ENCODE measurements at places on chromosomes 1 and 21.

DNA sequence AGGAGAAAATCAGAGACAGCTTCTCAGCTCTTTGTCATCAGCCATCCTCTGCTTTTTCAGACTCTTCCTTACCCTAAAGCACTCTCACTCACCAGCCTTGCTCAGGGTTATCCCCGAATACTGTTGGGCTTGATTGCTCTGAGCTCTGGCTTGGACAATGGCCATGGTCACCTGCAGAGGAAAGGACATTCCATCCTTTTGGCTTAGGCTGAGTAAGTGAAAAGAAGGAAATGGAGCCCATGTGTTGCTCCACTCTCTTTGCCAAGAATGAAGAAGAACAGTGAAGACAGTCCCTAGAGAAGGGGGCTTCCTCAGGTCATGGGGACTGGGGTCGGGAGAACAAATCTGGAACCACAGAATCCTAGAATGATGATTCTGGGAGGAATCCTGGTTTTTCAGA lies 2.3 kb downstream of the MTMR11 start:
- DNase-seq: no peak

GRCh38 chr1:198713081-198713480 lies 74.2 kb downstream of the PTPRC start:
- no peak for DNase-seq

DNA sequence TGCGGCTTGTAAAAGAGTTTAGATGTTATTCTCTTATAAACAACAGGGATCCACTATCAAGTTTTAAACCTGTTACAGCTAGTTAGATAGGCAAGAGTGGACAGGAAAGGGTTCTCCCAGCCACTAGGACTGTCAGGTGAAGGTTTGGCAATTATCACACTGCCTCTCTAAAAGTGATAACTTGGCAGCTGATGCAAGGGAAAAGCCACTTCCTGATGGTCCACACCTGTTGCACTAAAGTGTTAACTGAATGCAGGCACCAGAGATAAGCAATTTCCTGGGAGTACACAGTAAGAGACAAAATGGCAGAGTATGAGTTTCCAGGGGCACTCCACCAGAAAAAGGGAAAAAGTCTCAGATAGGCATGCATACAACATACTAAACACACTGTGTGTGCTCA lies 99.4 kb downstream of the VAV3 start:
- DNase-seq: peak; percentile 71

GRCh38 chr21:44800971-44801467 lies 601 bp downstream of the UBE2G2 start:
- DNase-seq: peak; percentile 30

DNA sequence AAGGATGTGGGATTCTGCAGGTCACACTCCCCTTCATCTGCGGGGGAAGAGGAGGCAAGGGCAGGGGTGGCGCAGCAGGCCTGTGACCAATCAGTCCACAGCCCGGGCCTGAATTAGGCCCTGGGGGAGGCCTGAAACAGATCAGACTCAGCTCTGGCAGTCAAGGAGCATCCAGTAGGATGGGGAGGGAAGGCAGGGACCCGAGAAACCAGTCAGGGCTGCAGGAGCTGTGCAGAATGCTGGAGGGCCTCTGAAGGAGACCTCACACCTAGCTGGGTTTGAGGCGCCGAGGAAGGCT lies 12.7 kb downstream of the TNNT2 start:
- no peak for DNase-seq

GRCh38 chr1:161115132-161115711 lies 2.6 kb downstream of the PFDN2 start:
- DNase-seq: no peak

DNA sequence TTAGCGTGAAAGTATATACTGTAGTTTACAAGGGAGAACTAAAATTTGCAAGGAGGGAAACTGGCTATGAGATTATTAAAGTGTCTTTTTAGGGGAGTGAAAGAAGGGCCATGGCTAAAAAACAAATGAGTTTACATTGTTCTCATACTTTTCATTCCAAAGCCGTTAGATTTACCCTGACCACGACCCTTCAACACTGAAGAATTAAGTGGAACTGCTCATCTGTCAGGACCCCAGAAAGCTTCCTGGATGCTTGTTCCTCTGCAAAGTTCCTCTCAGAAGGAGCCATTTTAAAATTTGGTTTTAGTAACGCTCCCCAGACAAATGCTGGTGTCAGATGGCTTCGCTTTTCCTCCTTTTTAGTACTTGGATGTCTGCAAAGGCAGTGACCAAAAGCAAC lies 82.7 kb upstream of the ZBTB18 start:
- no peak for DNase-seq

GRCh38 chr1:14128096-14128495 lies 428.1 kb downstream of the PRDM2 start:
- DNase-seq: no peak

DNA sequence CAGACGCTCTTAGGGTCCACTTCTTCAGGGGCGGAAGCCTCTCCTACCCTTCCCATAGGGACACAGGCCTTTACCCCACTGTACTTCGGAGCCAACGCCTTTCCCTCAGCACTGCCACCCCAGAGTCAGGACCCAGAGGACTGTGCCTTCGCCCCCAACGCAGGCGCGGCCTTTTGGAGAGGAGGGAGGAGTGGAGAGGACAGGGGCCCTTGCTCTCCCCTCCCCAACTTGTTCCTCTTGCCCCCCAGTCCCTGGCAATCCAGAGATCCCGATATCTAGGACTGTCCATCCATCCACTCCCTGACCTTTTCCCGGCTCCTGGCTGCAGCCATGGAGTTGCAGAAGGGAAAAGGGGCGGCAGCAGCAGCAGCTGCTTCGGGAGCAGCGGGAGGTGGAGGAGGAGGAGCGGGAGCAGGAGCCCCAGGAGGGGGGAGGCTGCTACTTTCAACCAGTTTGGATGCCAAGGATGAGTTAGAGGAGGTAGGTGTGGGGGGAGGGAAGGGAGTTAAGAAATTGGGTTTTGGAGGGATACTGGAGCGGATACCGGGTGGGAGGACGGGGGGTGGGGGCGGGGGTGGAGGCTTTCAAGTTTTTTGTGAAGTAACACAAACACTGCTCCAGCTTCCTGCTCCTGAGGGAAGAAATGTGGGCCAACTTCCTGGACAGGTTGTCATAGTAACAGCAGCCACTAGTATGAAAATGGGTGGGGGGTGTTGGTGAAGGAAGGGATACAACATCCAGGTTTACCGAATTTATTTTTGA lies 636 bp downstream of the INTS3 start:
- DNase-seq: peak; percentile 54

DNA sequence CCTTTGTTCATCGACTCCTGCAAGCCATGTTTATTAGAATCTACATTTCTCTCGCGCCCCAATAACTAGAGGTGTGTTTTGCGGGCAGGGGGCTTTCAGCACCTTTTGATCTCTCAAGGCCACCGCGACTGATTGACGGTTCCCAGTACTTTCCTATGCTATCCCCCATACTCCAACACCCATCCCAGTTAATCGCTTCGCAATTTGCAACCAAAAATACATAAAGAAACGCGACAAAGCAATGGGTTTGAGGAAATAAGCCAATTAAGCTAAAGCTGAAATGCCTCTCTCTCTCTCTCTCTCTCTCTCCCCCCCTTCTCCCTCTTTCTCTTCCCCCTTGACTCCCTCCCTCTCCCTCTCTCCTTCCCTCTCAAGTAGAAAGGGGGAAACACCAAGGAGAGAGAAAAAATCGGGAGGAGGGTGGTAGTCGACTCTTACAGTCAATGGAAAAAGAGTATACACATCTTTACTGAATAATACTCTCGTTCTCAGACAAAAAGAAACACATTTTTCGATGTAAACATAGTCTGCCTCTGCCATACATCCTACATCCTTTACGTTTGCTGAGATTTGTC lies 128.0 kb upstream of the DPYD start:
- DNase-seq: no peak

- DNase-seq: no peak
Observed at GRCh38 chr1:216140730-216141524, 282.3 kb downstream of the USH2A start.

- DNase-seq: no peak
Observed at GRCh38 chr1:55943721-55944435, 635.5 kb downstream of the PLPP3 start.

DNA sequence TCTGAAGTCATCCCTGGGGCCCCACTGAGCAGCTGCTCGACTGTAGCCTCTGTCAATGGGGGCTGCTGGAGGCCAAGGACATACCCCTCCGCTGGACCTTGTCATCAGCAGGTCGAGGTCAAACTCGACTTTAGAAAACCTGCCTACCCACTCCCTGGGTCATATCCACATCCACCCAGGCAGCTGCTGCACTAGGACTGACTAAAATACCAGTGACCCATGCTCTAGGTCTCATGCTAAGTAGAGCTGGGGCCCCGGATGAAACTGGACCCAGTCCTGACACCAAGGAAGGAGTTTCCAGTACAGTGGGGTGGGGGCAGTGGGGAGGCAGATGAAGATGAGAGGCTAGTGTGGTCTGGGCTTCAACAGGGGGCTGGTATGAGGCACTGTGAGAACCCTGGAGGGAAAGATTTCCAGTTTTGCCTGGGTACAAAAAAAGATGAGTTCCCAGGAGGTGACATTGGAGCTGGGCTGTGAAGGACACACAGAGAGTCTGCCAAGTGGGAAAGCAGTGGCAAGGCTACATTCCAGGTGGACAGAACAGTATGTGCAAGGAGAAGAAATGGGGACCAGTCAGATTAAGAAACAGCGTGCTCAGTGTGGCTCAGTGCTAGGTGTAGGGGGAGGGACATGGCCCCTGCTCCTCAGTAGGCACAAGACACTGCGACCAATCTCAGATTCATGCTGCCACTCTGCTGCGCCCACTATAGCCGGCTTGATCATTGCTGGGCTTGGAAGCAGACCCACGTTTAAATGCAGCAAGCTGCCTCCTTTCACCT lies 12.4 kb downstream of the SLC2A1 start:
- DNase-seq: no peak

DNA sequence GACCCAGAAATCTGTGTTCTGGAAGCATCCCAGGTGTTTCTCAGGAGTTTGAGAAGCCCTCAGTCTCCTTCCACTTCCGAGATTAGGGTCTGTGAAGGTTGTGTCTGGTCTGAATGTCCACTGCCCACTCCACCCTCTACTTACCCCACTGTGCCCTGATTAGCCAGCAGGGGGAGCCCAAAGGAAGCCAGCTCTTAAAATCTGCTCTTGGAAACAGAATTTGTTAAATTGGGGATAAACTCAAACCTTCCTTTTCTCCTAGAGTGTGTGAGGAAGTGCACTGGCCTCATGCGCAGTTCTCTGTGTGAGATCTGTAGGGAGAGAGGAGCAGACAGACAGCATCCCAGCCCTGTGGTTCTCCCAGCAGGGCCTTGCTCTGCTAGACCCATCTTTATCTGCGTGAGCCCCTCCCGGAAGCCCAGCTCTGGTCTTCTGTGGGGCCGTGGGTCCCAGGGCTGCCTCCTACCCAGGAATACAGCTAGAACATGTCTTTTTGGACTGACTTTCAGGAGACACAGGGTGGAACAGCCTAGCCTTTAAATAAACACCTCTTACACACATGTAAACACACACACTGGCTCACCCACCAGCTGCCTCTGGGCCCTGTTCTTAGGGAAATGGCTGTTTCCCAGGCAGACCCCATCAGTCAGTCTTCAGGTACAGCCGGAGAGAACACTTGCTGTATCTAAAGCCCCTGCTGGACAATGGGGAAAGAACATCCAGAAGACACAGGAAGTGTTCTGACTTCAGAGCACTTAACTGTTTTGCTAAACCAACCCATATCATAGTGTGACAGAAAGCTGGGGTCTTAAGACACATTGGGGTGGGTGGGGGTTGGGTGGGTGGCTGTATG lies 52.2 kb downstream of the SMYD2 start:
- peak; percentile 54 for DNase-seq

GRCh38 chr1:47617381-47618221 lies 179.8 kb downstream of the FOXD2 start:
- no peak for DNase-seq

DNA sequence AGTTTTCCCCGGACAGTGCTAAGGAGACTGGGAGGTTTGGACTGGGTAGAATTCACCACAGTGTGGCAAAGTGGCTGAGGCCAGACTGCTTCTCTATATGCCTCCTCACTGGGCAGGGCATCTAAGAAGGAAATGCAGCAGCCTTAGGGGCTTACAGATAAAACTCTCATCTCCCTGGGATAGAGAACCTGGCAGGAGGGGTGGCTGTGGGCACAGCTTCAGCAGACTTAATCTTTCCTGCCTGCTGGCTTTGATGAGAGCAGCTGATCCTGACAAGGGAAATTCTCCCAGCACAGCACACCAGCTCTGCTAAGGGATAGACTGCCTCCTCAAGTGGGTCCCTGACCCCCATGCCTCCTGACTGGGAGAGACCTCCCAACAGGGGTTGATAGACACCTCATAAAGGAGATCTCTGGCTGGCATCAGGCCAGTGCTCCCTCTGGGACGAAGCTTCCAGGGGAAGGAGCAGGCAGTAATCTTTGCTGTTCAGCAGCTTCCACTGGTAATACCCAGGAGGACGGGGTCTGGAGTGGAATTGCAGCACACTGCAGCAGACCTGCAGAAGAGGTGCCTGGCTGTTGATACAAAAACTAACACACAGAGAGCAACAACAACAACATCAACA lies 25.2 kb downstream of the KIFAP3 start:
- no peak for DNase-seq

- DNase-seq: no peak
Observed at GRCh38 chr21:15363921-15364320, 299.1 kb upstream of the NRIP1 start.
